ENCODE measurements at places on chromosomes 1 and 21.

DNA sequence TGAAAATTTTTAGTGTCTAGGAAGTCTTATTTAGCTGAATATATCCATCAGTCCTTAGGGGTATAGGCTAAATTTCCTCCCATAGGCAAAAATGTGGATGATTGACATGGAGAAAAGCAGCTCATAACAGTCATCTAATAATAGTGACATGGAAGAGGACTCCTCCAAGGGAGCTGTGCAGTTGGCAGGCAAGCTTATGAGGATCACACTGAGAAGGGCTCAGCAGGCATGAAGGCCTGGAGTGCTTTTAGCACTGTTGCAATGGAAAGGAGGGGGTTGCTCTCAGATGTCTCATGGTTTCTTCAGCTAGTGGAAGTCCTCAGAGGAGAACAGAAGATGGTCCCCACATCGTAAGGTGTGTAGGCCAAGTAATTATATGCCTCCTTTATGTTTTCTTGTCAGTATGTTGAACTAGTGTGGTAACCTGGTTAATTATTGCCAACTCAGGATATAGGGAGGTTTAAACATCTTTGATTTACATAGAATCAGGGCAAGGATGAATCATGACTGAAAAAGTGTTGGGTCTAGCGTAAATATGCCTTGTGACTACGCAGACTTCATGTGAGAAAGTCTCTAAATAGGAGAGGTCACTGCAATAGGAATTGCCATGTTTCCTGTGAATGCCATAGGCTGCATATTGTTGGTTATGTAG, 18.9 kb downstream of the VN1R5 start:
- DNase-seq = no peak

GRCh38 chr1:32998064-32998463, 33.5 kb upstream of the RNF19B start:
- no peak for DNase-seq

- peak; percentile 88 for DNase-seq
Observed at GRCh38 chr1:177256153-177257075, 85.7 kb downstream of the BRINP2 start.

GRCh38 chr1:70567167-70567566, 156.1 kb downstream of the CTH start:
- DNase-seq = no peak

GRCh38 chr1:236206548-236206947, 64.2 kb downstream of the GPR137B start:
- DNase-seq = no peak

DNA sequence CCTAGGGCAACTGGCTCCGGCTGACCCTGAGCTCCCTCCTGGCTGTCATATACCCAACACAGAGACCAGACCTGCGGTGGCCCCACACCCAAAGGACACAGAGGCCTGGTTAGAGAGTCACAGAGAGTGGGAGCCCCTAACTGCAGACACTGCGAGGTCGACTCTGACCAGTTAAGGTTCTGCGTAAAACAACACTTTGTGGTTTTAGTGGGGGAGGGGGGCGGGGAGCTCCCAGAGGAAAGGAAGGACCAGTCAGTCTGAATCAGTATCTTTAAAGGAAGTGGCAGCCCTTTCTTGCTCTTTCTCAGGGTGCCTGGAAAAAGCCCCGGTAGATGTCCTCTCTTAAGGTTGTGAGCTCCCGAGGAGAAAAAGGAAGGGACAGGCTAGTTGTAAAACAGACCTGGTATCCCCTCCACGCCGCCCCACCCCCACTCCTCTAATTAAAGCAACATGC, 2.4 kb downstream of the SSBP3 start:
- DNase-seq = peak; percentile 42

DNA sequence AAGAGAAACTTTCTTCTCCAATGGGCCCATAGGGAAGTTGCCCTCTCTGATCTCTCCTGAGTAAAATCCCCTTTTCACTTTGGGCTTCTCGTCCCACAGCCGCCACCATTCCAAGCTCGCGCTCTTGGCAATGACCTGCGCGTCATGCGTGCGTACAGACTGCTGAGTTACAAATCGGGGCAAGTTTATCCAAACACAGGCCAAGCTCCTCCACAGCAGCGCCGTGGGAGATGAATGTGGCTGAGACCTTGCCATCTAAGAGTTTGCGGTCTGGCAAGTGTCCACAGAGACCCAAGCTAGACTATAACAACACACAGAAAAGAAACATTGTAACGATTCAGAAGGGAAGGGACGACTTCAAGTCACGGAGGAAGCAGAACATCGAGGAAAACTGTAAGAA, 116.3 kb upstream of the SOD1 start:
- DNase-seq = no peak

GRCh38 chr1:116628448-116628847, 39.1 kb downstream of the IGSF3 start:
- DNase-seq = no peak

DNA sequence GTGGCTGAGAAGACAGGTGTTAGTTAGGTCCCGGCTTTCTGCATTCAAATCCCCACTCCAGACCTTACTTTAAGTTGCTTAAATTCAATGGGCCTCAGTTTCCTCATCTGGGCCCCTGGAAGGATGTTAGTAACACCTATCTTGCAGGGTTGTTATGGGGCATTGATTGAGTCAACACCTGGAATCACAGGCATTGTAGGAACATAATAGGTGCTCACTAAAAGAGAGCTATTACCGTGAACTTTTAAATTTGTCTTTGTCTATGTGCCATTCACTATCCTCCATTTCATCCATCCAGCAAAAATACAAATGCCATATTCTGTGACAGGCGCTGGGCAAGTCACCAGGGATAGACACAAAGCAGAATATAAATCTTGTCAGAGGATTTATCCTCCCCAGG, 10.5 kb upstream of the MAPKAPK2 start:
- no peak for DNase-seq

DNA sequence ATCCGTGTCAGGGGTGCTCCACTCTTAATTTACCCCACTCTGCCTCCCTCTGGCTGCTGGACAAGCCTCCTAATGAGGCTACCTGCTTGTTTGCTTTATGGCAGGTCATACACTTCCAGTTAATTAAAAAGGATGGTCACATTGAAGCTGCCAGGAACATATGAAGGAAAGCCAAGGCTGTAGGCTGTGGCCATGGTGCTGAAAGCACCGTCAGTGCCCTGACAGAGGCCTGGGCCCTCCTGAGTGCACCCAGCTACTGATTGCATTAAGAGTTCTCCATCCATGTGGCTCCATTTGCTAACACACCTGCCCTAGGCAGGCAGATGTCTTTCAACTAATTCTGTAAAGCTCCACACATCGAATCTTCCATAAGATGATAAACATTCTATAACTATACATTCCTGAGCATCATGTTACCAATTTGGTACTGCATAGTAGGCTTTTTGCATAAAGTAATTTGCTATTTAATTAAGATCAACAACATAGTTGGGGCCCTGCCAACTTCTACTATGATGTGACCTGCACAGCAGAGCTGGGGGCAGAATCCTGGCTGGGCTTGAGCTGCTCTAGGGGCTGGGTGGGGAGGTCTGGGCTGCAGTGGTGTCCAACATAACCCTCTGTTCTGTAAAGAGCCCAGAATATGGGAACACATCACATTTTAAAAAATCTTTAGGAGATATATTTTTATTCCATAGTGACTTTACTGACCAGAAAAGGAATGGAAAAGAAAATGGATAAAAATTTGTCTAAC, 224.8 kb downstream of the SIPA1L2 start:
- no peak for DNase-seq

DNA sequence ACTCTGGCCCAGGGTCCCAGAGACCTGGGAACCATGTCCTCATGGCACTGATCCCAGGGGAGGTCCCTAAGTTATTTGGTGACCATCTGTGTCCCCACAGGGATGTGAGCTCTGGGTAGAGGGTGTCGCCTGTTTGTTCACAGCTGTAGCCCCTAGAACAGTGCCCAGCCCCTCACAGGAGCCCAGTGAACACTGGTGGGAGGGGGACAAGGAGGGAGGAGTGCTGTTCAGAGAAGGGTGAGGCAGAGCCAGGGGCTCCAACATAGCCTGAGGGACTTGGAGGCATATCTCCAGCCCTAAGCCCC, 450.4 kb downstream of the MATN1 start:
- DNase-seq = no peak

- no peak for DNase-seq
Observed at GRCh38 chr1:56357927-56358690, 221.3 kb downstream of the PLPP3 start.

DNA sequence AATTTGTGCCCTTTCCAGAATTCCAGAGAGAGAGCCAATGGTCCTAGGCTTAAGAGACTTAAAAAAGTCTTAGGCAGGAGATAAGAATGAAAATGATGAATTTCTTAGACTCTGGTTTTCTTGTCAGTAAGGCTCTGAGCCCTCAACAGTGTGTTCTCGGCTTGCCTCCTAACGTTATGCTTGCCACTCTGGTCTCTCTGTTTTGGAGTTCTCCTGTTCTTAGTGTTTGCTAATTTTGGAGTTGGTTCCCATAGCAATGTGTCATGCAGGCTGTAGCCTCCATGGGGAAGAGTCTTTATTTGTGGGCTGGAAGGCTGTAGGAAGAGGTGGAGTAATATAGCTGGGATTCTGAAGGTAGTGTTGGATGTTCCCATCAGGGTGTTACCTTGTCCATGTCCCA, 19.9 kb downstream of the TBX19 start:
- no peak for DNase-seq

DNA sequence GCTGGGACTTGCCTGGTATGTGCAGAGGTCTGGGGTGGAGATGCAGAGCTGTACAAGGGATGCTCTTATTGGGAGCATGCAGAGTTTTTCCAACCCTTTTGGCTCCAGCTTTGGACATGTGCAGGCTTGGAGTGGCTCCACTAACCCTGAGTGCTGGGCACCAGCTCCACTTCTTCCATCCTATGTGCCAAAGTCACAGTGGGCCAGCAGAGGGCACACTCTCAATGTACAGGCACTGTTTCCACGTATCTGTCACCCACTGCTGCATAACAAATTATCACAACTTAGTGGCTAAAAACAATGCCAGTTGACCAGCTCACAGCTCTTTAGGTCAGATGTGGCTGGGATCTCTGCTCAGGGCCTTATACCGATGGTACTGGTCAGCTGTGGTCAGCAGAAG, 631.8 kb downstream of the AJAP1 start:
- DNase-seq = no peak

GRCh38 chr1:201361652-201362504, 15.6 kb downstream of the TNNT2 start:
- DNase-seq = peak; percentile 31

DNA sequence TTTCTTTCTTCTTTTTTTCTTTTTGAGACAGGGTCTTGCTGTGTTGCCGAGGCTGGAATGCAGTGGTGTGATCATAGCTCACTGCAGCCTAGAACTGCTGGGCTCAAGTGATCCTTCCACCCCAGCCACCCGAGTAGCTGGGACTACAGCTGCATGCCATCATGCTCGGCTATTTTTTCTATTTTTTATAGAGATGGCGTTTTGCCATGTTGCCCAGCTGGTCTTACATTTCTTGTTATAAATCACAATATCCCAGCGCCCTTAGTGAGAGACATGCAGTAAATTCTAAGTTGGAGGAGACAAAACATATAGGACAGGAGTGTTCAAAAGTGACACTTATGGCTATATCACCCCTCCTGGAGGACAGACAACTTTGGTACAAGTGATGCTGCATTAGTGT, 31.3 kb upstream of the ACTN2 start:
- no peak for DNase-seq

DNA sequence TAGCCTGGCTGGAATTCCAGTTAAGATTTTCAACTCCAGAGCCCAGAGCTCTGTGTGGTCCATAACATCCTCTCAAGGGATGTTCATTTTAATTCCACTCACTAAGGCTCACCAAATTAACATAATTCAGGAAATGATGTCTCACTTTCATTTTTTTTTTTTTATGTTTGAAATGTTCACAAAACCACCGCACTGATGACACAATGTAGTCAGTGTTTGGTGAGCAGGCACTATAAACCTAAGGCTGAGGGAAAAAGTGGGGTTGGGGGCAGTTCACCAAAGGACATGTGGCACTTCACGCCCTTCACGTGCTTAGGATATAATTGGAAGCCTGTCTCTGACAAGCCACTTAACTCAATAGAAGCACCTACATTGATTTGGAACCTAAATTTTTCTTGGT, 177.3 kb upstream of the CAMK1G start:
- DNase-seq = no peak

DNA sequence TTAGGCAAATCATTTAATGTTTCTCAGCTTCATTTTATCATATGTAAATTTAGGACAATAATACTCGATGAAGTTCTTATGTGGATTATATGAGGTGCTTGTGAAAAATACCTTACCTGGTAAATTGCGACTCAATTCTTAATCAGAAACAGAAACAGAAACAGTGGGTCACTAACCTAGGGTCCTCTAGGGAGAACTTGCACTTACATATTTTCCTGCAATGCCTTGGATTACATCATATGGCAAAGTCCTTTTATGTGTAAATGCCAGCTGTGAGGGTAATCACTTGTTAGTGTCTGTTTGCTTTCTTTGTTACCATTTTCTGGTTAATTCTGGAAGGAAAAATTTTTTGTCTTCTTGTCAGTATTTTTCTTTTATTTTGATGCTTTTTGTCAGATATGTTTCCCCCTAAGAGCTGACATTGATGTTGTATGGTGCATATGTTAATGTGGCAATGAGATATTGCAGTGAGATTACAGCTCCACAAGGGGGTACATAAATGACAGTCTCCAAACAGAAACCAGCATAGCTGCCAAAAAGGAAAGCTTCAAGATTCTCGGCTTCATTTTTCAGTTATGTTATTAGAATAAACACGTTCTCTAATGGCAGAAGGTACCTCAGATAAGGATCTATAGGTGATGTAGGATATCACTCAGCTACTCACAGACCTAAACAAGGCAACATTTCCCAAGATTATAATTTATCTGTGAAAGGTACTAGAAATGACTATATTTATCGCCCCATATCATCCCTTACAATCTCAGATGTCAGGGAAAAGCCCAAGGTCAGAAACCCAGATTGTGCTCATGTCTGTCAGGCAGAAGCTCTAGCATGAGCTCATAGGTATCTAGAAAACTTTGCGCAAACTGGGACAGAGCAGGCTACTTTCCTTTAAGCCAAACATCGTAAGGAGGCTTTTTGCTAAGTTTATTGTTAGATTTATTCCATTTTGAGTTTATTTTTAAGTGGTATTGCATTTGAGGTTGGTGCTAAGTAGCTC, 119.9 kb downstream of the FASLG start:
- DNase-seq = no peak
